ENCODE measurements at places on chromosomes 1 and 21. TPM values are rescaled to one million over a fixed set of nuclear protein-coding genes. Genes with fewer than 3 reads are reported as not detected.

Gene SLC16A4
- 8.8 TPM for total RNA-seq

Gene CCDC185
- not detected for total RNA-seq

Gene MROH9
- not detected for total RNA-seq

Gene SCAMP3
- total RNA-seq = 56.0 TPM

Gene DIP2A
- total RNA-seq = 19.2 TPM

Gene LCE1C
- total RNA-seq = not detected

Gene FNDC10
- 0.84 TPM for total RNA-seq

Gene ANKRD35
- 11.1 TPM for total RNA-seq

Gene ARHGEF16
- 0.42 TPM for total RNA-seq

Gene CFAP126
- not detected for total RNA-seq

Gene FCRL1
- not detected for total RNA-seq

Gene HCRTR1
- total RNA-seq = 1.7 TPM

Gene MYBPH
- total RNA-seq = not detected

Gene ESRRG
- total RNA-seq = 6.1 TPM

Gene PLA2G5
- 23.9 TPM for total RNA-seq

Gene RNU1-1
- total RNA-seq = not detected

Gene GCSAML
- 1.3 TPM for total RNA-seq

Gene RGS1
- 12.9 TPM for total RNA-seq

Gene CFHR5
- not detected for total RNA-seq

Gene SPRR1B
- not detected for total RNA-seq

Gene IFNAR1
- 28.3 TPM for total RNA-seq

Gene COX20
- 125 TPM for total RNA-seq

Gene ANGPTL1
- 182 TPM for total RNA-seq

Gene GSTM2
- 50.4 TPM for total RNA-seq

Gene FAM72D
- total RNA-seq = not detected

Gene SFN
- total RNA-seq = not detected

Gene FAM163A
- 0.13 TPM for total RNA-seq
